Cortex of kidney (tissue), 1 donor: ENCODE measurements at places on chromosomes 6 and 20.

- no peak for DNase-seq
Measured at GRCh38 chr20:47356526-47357295, at the start of gene ZMYND8. ZMYND8 (minus strand) TSS chr20:47356699; CDS start chr20:47356670, 29 bp downstream.

DNA sequence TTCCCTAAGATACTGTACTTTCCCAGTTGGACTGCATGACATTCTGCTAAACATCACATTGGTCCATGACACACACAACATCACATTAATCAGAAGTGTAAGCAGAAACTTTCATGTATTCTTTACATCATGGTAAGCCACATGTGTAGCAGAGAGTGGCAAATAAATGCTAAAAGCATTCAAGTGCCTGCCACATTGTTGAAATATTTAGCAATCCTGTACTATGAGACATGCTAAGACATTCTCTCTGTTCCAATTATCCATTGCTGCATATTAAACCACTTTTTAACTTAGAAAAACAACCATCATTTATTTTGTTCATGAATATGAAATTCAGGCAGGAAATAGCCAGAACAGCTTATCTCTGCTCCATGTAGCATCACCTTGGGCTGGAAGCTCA, 207.7 kb upstream of the GJE1 start:
- no peak for DNase-seq

DNA sequence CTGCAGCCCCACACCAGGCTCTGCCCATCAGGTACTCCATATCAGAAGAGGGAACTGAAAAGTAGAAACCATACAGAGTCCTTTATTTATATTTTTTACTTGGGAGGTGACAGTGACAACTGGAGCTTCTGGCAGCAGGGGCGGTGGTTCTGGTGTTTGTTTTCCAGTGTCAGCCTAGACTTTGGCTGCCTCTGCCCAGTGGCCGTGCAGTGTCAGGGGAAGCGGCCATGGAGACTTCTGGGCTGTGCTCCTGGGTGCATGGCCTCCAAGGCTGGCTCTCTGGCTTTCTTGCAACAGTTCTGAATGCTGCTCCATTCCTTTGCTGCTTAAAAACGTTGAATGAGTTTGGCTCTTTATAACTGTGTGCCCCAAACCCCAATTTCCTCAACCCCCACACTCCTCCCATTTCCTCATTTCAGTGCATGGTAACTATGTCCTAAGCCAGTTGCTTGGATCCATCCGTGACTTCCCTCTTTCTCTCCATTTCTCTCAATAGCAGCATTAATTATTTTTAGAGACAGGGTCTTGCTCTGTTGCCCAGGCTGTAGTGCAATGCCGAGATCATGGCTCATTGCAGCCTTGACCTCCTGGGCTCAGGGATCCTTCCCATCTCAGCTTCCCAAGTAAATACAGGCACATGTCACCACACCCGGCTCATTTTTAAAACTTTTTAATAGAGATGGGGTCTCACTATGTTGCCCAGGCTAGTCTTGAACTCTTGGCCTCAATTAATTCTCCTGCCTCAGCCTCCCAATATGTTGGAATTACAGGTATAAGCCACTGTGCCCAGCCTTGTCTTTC, 141.1 kb upstream of the SGK1 start:
- no peak for DNase-seq

DNA sequence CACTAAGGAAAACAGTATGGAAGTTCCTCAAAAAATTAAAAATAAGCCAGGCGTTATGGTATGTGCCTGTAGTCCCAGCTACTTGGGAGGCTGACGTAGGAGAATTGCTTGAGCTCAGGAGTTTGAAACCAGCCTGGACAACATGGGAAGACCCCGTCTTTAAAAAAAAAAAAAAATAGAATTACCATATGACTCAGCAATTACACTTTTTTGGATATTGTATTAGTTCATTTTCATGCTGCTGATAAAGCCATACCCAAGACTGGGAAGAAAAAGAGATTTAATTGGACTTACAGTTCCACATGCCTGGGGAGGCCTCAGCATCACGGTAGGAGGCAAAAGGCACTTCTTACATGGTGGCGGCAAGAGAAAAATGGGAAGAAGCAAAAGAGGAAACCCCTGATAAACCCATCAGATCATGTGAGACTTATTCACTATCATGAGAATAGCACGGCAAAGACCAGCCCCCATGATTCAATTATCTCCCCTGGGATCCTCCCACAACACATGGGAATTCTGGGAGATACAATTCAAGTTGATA, 10.8 kb upstream of the SMIM29 start:
- no peak for DNase-seq

GRCh38 chr6:44059359-44060346, 67.6 kb downstream of the MRPL14 start:
- no peak for DNase-seq

DNA sequence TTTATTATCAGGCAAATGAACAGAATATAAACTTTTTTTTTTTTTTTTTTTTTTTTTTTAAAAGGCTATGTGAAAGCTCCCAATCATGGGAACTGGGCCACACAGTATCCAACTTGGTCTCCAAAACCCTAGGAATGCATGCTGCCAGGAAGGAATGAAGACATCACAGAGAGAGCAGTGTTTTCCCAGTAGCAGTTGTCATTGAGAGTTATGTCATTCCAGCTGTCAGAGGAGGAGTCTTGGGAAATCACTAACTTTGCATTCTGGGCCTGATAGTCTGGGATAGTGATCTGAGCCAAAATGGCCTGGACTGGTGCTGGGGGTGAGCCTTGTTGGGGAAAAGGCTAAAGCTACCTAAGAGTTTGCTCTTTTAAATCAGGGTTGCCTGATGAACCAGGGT, 231.3 kb upstream of the MAP3K7 start:
- DNase-seq = no peak

GRCh38 chr6:5422321-5422915, 161.1 kb downstream of the FARS2 start:
- DNase-seq = no peak

DNA sequence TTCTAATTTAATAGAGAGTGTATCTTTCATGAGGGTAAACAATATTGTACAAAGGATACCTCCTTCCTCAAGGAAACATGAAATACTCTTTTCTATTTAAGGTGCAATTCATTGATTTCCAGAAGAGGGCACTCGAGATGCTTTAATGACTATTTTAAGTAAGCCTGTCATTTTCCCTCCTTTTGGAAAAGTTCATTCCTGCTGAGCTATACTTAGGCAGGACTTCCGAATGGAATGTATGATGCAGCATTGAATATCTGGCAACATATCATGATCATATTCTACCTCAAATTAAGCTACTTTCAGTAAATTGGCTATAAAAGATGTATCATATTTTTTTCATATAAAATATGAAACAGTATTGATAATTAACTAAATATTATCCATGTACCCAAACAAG, 5.0 kb downstream of the DST start:
- no peak for DNase-seq

- no peak for DNase-seq
Measured at GRCh38 chr6:134217105-134217797, 100.7 kb downstream of the SGK1 start.

DNA sequence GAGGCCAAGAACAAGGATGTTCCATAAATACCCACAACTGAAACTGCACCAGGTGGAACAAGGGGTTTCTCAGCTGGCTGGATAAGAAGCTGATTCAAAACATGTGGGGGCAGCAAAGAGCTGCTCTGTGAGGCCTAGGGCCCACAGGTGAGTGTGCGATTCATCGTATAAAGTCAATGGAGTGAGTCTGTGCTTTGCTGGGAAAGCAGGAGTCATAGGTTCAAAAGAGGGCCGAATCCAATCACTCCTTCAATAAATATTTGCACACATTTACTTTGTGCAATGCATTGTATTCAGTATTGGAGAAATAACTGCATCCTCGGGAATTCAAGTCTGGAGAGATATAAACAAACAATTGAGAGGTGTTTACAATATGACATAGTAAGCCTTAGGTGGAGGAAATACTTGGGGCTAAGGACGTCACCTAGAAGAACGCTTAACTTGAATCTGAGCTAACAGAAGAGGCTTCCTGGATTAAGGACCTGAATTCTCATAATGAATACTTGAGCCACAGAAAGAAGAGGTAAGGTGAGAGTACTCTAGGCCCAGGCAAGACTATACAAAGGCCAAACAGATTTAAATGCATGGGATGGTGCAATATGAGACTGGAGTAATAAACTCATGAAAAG, 83.7 kb upstream of the TMEM30A start:
- no peak for DNase-seq

DNA sequence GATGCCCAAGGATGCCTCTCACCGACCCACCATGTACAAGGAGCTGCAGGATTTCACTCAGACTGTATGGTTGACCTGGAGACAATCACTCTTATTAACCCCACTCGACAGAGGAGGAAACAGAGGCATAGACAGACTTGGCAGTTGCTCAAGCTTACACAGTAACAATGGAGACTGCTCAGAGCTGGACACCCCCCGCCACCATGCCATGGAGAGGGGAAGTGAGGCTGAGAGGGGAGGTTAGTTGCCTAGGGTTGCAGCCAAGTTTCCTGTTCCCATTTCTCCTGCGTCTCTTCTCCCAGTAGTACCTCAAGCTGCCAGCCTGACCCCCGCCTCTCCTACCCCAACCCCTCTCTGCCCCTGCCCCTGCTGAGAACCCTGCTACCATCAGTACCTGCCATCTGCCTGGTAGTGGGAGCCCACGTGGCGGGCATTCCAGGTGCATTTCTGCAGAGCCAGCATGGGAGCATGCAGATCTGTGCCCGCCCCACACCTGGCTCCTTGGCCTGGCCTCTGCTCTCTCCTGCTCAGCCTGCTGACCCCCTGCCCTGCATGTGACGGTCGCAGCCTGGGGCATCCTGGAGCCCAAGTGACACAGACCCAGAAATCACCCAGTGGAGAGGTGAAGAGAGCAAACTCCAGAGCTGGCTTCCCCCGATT, 157.7 kb downstream of the PREX1 start:
- DNase-seq = no peak

- no peak for DNase-seq
Measured at GRCh38 chr6:169172456-169172855, 81.2 kb downstream of the THBS2 start.

DNA sequence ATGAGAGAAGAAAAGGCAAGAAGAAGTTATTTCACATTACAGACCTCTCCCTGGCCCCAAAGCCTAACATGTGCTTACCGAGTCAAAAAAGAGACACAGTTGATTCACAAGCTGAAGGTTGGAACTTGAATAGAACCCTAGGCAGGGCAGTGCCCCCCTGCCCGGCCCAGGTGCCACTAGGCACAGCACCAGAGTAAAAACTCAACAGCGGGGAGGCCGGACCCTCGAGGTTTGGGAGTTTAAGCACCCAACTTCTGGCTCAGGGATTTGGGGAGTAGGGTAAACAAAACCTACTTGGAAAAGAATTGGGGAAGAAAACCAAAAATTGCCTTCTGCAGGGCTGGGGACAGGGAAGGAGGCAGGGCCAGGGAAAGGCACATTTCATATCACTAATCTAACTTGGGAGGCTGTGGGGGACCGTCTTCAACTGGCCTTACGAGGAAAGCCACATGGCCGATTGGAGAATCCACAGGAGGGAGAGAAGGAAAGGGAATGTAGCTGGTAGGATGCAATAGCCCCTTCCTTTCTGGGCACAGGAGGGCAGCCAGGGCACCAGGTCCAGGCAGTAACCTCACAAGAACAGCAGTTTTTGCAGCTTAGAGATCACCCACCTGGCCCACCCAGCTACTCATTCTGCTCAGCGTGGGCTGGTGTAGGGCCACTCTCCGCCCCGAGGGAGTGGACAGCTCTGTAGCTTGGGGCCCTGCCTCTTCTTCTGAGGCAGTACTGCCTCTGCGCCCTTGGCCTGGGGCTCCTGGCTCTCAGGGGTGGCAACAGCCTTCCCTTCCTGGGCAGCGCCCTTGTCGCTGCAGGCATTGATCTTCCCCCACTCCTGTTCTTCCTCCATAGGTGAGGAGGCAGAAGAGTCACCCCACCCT, 1.8 kb upstream of the HEBP2 start:
- DNase-seq = no peak

DNA sequence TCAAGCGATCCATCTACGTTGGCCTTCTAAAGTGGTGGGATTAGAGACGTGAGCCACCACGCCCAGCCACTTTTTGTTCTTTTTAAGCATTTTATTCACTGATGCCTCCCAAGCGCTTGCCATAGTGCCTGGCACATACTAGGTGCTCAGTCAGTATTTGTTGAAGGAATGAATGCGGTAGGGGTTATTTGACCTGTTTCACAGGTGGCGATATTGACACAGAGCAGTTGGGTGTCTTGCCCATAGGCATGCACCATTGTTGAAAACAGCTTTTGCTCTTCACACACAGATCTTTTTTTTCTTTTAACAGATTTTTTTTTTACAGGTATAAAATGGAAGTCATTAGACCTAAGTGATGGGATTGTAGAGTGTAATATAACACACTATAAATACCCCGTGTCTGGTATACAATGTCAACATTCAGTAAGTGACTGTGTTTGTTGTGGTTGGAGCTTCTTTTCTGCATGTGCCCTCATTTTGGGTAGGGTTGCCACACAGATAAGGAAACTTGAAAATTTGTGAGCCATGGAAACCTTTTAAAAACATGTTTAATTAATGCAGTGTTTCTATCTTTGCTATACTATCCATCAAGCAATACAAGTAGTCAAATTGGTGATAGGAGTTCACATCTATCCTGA, 24.8 kb downstream of the RREB1 start:
- no peak for DNase-seq

GRCh38 chr6:12339808-12340487, 49.8 kb downstream of the EDN1 start:
- no peak for DNase-seq
